NCI-H526 (cell line): ENCODE measurements at places on chromosomes 3 and 15.

DNA sequence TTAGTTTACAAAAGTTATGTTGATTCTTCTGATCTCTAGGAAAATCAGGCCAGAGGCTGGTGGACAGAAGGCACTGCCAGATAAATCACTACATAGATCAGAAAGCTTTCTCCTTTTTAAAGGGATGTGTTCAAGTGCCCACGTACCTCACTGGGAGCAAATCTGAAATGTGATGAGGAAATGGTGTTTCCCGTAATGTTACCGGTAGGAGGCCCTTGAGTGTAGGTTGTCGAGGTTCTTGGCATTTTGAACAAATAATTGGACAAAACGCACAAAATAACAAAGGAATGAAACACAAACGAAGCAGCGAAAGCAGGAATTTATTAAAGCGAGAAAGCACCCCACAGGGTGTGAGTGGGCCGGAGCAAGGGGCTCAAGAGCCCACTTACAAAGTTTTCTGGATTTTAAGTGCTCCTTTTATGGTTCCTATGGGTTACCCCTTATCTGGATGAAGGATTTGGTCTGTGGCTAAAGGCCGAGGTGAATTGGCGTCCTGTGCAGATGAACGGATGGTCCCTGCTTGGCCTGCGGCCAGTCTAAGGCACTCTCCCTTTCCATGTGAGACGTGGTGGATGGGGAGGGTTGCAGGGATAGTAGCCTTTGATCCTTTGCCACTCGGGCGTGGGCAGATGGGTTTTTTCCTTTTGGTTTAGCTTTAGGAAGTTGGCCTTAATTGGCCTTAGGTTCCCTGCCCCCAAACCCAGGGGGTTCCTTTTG, 1.0 kb downstream of the SNX1 start:
- peak; percentile 20 for DNase-seq

DNA sequence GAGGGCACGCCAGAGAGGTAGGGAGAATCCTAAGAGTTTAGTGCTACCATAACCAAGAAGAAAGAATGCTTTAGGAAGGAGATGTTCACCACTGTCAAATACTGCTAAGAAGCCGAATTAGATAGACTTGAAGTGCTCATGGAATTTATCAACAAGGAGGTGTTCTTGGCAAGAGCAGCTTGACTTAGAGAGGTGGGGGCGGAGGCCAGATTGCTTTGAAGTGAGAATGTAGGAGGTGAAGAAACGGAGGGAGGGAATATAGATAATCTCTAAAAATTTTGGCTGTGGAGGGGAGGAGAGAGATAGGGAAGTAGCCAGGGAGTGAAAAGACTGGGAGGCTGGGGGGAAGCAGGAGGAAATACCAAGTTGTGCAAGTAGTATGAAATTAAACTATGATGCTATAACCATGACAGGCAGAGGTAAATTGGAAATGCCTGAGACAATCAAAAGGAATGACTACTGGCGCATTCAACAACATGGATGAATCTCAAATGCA, 35.5 kb downstream of the GADL1 start:
- no peak for DNase-seq

GRCh38 chr15:45458746-45459403, 63.7 kb downstream of the SLC30A4 start:
- DNase-seq: peak; percentile 16

DNA sequence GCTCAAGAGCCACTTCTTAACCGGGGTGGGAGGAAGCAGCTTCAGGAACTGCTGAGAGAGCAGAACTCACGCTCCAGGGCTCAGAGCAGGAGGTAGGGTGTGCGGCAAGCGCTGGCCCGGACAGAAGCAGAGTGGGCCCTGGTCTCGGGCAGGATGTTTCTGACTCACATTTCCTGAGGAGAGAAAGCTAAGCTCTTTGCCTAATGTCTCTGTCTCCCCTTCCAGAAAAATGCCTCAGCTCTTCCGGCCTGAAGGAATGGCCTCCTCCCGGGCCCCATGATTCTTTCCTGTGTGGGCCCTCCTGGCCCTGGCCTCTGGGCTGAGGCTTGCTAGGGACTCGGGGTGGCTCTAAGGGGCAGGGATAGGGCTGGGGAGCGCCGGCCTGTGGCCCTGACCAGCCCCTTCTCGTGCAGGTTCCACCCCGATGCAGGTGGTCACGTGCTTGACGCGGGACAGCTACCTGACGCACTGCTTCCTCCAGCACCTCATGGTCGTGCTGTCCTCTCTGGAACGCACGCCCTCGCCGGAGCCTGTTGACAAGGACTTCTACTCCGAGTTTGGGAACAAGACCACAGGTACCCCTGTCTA, 4.1 kb upstream of the STAB1 start:
- no peak for DNase-seq

- no peak for DNase-seq
These were observed 24.5 kb upstream of the BDH1 start for GRCh38 chr3:197580253-197580691.

DNA sequence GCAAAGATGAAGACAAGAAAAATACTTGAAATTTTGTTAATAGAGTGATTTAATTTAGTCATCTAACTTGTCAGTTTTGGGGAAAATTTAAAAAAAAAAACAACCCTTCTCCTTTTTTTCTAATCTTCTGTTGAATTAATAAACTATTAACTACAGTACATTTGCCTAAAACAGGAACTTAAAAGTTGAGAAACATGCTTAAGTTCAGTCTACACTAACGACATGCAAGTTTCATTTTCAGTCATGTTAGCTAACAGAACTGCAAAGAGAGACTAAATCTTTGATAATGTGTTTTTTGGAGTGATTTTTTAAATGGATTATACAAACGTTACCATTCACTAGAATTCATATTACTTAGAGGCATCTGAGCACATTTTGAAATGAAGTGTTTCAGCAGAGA, 71.9 kb upstream of the MBNL1 start:
- no peak for DNase-seq

DNA sequence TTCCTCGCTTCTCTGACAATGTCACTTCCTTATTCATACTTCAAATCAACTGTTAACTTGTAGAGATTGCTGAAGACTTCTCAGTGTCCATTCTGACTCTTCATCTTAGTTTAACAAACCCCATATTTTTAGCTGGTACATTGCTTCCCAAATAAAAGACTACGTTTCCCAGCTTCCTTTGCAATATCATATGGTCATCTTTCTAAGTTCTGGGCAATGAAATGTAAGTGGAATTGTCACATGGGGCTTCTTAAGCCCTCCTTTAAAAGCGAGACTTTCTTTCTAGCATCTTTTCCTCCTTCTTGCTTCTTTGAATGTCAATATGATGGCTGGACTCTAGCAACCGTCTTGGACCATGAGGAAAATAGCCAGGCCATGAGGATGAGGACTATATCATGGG, 239.0 kb downstream of the ZNF621 start:
- DNase-seq: no peak

DNA sequence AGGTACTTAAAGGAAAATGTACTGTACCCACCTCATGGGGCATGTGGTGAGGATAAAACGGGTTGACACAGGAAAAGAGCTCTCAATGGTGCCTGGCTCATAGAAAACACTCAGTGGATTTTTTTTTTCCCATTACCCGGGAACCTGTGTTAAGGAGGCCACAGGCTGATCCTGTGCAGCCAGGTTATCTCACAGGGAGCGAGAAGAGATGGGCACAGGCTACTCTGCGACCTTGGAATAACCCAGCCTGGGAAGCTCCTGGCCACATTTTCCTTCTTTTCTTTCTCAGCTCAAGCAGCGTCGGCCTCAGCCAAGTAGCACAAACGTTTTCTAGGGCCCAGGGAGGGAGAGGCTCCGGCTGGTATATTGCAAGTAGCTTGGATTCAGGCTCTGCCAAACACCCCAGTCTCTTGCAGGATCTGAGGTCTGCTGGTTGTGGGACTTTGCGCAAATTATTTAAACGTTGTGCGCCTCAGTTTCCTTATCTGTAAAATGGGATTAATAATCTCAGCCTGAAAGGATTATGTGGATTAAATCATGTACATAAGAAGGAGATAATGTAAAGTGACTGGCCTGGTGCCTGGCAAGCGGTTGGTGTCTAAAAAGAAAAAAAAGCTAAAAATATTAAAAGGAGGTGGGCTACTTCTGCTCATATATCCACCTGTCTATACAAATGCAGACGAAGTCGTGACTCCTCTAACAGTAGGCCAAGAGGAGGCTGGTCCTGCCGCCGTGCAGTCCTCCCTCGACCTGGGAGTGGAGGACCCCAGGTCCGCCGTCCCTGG, 2.2 kb downstream of the FURIN start:
- DNase-seq: no peak

DNA sequence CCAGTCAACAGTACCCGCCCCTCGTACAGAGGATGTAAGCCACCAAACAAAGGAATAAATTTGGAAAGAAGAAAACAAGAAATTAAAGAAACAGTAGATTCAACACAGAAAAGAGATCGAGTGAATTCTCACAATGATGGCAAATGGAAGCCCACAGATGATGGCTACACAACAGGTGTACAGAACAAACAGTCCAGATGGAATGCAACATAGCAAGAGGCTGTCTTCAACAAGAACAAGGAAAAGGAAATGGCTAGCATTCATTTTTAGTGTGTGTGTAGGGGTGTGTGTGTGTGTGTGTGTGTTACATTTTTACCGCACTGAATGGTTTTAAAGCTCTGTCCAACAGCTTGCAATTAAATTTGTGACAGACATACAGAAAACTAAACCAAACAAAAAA, 12.9 kb downstream of the NEDD4 start:
- DNase-seq: no peak

DNA sequence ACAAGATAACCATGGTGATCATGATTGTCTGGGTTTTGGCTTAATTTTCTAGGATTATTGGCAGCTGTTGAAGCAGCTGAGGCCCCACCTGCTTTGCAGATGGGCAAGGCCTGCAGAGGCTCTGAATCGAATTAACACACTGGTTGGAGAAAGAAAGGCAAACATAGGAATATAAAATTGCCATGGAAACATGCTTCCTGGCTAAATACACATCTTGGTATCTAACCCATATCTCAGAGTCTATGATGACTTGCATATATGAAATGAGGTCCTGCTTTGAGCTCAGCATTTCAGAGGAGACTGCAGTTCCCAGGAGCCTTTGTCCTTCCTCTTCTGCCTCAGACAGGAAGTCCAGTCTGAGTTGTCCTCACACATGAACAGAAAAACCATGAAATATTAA, 24.3 kb upstream of the SV2B start:
- no peak for DNase-seq

DNA sequence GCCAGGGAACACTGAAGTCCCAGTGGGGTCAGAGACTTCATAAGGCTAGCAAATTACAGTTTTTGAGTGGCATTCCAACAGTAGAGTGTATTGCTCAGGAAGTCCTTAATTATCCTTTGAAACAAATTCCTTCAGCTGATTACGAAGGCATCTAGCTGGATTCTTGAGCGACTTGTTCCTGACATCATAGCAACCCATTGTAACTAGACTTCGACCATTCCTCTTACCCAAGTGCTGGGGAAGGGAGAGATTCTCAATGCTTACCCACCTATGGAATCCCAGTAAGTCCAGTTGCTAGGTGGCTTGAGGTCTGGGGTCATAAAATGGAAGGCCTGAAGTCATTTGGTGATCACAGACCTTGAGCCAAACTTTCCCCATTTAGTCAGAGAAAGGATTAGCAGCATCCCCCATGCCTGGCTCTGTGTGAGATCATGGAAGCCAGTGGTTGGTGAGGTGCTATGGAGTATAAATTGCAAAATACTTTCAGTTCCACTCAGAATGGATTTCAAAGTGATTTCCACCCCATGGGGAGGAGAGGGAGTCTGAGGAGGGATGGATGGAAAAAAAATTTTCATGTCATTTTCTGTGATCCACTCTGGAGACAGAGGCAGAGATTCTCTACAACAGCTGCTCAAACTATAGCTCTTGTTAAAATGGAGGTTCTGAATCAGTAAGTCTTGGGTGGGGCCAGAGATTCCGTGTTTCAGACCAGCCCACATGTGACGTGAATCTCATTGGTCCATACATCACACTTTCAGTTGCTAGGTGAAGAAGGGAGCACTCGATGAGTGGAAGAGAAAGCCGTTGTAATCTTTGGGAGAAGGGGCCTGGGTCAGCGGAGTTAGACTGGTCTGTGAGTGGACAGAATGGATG, 45.7 kb downstream of the CD86 start:
- peak; percentile 42 for DNase-seq

DNA sequence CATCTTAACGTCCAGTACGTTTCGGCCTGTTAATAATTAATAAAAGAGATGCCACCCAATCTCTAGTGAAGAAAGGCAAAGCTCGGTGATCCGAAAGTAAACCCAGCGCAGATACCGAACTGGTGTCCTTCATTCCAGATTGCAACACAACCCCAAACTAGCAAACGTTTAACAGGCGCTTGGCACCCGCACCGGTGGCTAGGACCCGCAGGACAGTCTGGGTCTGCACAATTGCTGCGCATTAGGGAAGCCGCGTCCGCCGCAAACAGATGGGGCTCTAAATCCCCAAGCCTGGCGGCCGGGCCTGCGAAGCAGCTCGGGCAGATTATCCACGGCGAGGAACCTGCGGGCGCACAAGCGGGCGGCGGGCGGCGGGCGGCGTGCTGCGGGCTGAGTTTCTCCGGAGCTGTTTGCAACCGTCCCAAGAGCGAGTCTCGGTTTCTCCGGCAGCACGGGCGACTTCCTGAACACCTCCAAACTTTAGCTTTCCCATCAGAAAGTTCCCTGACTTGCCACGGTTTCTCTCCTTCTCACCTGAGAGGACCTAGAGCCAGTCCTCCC, 112.1 kb upstream of the ICE2 start:
- DNase-seq: peak; percentile 52

DNA sequence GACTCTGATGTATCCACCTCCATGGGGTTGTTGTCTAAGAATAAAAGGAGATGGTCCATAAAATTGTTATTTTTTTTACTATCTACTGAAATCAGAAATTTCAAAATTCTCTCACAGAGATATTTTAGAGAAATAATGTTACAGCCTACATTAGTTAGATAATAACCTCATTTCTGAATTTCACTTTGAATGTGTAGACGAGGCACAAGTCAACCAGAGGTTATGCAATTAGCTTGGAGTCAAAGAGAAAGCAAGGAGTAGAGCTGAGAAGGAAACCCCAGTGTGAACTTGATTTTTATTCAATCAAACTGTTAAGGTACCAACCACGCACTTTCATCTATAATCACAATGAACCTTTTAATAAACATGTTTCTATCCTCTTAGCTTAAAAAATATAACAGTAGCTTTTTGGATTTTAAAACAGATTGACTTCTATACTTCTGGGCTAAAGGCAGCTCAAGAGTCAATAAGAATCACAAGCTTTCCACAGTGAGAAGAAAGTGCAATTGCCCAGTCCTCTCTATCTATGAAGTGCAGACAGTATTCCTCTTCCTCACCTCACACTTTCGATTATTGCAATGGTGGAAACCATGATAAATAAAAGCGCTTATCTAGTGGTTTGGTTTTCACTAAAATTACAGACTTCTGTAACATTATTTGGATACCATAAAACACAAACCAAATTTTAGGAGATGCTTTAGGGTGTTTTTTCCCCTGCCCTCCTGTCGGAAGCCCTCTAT, 403.2 kb downstream of the ZBTB20 start:
- DNase-seq: no peak

GRCh38 chr3:119630128-119630879, 30.1 kb downstream of the POPDC2 start:
- no peak for DNase-seq

GRCh38 chr3:56682462-56683121, 473 bp downstream of the TASOR start:
- peak; percentile 66 for DNase-seq

- DNase-seq: no peak
These were observed 87.4 kb downstream of the NFKBIZ start for GRCh38 chr3:101936419-101937356.
